ENCODE measurements at places on chromosomes 3 and 15.

DNA sequence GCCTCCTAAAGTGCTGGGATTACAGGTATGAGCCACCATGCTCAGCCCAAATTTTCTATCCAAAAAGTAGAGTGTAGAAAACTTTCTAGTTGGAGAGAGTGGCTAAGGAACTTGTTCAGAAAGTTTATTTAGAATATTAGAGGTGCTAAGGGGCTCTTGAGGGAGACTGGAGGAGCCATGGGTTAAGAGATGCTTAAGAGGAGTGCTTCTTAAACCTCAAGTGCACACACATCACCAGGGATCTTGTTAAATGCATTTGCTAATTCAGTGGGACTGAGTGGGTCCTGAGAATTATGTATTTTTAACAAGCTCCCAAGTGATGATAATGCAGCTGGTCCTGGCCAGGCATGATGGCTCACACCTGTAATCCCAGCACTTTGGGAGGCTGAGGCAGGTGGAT, 29.7 kb upstream of the SLMAP start:
- no peak for DNase-seq

- no peak for DNase-seq
These were observed 29.1 kb upstream of the IREB2 start for GRCh38 chr15:78408961-78409360.

- DNase-seq: no peak
These were observed 35.1 kb downstream of the NGLY1 start for GRCh38 chr3:25748189-25748588.

- no peak for DNase-seq
These were observed 2.2 kb upstream of the ITIH3 start for GRCh38 chr3:52792413-52792812.

- DNase-seq: peak; percentile 57
These were observed 38.9 kb upstream of the CLRN1 start for GRCh38 chr3:151011427-151011826.

GRCh38 chr3:160987982-160988964, 116.9 kb downstream of the B3GALNT1 start:
- DNase-seq: no peak

GRCh38 chr15:90099072-90099867, 3.0 kb downstream of the IDH2 start:
- DNase-seq: no peak

DNA sequence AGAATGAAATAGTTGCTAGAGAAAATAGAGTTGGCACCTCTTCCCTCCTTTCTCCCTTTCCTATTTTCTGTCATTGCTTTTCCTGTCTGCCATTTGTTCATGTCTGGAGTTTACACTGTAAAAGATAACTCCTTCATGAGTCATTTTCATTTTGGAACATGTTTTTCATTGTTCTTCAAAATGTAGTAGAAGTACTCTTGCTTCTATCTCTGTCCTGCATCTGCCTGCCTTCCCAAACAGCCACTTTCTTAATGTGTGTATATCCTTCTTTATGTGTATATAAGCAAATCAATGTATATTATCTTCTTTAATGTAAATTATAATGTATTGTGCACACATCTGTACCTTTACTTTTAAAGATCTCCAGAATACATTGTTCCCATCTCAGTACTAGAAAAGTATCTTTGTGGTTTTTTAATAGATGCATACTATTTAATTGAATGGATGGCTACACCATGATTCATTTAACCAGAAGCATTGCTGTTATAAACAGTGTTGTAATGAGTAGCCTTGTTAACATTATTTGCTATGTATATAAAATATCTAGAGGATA, 41.1 kb downstream of the TSC22D2 start:
- peak; percentile 82 for DNase-seq

DNA sequence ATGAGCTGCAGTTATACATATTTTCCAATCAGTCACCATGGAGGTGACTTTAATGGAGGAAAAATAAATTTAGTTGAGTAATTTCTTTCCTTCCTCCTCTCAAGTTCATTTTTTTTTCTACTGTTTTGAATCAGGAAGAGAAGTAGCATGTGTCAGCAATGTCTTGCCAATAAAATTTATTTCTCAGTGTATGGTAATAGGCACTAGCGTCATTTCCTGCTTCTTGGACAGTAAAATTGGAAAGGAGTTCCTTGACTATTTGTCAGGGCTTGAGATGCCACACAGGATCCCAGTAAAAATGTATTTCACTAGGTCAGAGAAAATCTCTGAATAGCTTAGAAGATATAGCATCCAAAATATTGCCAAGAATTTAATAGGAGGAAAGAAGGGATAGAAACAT, 605.9 kb downstream of the ROBO1 start:
- peak; percentile 31 for DNase-seq

DNA sequence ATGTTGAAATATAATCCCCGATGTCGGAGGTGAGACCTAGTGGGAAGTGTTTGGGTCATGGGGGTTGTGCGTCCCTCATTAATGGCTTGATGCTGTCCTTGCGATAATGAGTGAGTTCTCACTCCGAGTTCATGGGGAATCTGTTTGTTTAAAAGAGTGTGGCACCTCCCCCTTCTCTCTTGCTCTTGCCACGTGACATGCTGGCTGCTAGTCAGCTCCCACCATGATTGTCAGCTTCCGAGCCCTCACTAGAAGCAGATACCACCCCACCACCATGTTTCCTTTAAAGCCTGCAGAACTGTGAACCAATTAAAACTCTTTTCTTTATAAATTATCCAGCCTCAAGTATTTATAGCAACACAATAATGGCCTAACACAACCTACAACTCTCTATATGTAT, 166.3 kb upstream of the MBNL1 start:
- DNase-seq: no peak

- DNase-seq: no peak
These were observed 7.2 kb upstream of the MCF2L2 start for GRCh38 chr3:183435661-183436060.

- no peak for DNase-seq
These were observed 22.1 kb upstream of the TMEM115 start for GRCh38 chr3:50381383-50381782.

DNA sequence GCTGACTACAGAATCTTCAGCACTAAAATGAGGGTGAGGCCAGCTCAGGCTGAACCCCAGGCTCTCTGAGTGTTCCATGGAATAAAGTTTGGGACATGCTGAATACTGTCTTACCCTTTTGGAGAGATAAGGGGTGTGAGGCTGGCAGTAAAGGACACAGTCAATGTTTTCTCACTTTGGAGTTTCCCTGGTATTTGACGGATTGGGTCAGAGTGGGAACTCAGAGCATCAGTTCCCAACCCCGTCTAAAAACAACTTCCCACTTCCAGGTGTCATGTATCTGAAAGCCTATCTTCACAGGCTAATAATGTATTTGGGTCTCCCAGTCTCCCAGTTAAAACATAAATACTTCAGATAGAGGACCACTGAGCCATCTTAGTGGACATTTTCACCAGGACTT, 180.7 kb downstream of the TLE3 start:
- no peak for DNase-seq

DNA sequence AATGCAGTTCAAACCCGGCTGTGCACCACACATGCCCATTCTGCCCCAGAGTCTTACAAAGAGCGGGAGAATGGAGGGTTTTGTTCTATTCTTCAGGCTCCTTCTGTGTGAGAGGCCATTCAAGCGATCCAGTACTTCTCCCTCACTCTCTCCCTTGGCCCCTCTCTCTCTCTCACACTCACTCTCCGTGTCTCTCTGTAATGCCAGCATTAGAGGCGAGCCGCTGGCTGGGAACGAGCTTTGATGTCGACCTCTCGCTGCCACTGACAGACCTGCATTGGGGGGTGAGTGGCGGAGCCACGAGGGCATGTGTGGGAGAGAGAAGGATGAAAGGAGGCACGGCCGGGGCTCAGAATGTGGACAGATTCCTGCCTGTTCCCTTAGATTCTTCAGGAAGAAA, 231.7 kb upstream of the ARRDC4 start:
- no peak for DNase-seq

DNA sequence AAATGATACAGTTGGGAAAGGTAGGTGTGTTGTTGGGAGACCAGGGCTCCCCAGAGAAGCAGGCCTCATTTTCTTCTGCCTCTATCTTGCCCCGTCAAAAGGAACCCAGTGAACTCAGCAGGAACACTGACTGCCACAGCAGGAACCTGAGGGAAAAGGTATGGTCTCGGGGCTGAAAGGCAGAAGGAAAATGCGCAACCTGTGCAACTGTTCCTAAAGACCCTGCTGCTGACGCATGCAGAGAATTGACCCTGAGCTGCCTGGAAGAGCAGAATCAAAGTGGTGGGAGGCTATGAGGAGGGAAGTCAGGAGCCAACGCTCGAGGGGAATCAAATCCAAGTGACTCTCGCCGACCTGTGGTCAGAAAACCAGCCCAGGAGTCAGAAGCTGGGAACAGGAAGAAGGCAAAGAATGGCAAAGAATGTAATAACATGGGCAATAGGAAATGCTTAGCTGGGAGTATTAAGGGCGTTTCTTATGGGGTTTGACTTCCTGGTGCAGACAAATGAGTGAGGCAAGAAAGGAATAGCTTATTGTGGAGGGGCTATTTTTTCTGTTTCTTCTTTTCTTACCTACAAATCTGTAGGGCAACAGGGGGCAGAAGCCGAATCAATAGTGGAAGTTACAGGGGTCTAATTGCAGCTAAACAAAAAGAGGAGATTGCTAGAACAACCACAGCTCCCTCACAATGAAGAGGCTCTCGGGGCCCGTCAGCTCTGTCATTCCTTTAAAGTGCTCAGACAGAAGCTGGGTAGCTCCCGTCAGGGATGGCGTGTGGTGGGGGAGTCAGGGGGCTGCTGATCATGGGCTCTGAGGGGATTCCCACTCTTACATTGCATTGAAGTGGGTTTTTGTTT, 65.4 kb upstream of the DLG1 start:
- DNase-seq: no peak

DNA sequence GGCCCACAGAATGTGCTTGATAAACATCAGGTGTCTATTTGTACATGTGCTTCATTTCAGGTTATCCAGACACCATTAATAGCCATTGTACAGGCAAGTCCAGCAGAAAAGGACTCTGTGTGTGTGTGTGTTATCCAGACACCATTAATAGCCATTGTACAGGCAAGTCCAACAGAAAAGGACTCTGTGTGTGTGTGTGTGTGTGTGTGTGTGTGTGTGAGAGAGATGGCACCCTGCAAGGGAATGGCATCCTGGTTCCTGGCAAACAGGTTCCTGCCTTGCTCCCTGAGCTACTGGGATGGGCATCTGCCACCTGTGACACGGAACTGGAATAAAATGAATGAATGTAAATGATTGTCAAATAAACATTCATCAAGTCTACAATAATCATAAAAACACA, 11.7 kb downstream of the SUCLG2 start:
- DNase-seq: no peak

DNA sequence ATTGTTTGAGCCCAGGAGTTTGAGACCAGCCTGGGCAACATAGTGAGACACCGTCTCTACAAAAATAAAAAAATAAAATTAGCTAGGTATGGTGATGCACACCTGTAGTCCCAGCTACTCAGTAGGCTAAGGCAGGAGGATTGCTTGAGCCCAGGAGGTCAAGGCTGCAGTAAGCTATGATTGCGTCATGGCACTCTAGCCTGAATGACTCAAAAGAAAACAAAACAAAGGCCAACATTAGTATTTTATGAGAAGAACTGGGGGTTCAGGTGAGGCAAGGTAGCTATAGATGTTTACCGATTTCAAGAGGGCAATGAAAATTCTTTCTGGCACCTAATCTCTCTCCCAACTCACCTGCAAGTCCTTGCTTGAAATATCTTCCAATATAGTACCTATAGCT, 77.2 kb downstream of the GREM1 start:
- no peak for DNase-seq

DNA sequence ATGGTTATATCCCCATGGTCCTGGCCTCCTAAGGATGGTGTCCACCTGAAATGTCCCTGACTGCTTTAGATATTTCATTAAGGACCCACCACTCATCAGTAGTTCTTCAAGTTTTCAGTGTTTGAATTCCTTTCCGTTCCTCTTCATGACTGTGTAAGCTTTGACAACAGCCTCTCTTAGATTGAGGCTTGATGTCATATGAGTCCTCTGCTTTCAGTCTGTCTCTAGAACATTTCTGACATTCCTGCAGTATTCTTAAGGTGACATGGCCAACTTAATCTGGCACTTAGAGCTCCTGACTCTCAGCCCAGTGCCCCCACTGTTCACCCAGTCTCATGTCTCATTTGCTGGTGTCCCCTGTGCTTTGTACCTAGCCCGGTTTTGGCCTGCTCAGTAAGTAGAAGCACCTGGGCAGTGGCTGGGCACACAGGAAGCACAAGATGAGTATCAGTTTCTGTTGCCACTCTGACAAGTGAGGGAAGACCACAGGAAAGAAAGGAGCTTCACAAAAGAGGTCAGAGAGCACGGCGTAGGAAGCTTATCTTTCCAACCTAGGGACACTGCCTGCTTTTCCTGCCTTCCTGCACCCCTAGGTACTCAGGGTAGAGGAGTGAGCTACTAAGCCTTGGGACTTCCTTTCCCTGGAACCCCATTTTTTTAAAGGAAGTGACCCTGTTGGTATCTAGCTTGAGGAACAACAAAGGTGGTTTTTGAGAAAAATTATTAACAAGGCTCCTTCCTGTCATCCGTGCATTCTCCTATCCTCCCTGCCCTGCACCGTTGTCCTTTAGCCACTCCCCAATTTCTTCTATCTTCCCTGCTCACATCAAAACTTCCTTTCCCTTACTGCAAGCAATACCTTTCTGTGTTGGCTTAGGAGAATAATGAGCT, 103.1 kb downstream of the KLHL25 start:
- no peak for DNase-seq

- DNase-seq: peak; percentile 22
These were observed 41.1 kb upstream of the SNTN start for GRCh38 chr3:63611382-63611781.

DNA sequence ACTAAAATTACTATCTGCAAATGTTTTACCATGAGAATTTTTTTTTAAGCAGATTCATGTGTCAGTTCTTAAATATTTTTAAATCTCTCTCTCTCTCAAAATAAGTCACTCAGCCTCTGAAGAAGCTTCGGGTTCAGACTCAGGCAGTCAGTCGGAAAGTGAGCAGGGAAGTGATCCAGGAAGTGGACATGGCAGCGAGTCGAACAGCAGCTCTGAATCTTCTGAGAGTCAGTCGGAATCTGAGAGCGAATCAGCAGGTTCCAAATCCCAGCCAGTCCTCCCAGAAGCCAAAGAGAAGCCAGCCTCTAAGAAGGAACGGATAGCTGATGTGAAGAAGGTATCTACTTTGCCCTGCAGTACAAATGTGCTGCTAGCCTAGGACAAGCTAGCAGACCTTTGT, 24.1 kb downstream of the CHD2 start:
- DNase-seq: no peak

GRCh38 chr15:68820295-68821189, at the start of gene ANP32A:
Gene ANP32A, minus strand, starts transcription at chr15:68820895. Its CDS starts 144 bp downstream, at chr15:68820751.
- peak; percentile 95 for DNase-seq

- DNase-seq: peak; percentile 22
These were observed 589 bp downstream of the HERC1 start for GRCh38 chr15:63833021-63833696.
